ENCODE measurements at places on chromosomes 1 and 21.

DNA sequence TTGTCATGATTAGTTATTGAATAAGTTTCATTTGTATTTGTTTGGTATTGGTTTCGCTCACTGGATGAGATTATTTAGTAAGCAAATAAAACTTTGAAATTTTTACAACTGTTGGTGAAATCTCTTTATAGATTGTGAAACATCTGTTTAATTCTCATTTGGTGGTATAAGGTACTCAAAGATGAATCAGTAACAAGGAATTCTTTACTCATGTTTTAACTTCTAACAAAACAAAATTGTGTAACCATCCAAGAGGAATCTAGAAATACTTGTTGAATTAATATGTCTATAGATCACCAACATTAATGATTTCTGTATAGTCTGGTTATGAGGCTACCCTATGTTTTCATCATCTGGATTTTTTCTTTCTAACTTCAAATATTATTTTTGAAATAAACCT lies 62.8 kb upstream of the USP25 start:
- no peak for DNase-seq

DNA sequence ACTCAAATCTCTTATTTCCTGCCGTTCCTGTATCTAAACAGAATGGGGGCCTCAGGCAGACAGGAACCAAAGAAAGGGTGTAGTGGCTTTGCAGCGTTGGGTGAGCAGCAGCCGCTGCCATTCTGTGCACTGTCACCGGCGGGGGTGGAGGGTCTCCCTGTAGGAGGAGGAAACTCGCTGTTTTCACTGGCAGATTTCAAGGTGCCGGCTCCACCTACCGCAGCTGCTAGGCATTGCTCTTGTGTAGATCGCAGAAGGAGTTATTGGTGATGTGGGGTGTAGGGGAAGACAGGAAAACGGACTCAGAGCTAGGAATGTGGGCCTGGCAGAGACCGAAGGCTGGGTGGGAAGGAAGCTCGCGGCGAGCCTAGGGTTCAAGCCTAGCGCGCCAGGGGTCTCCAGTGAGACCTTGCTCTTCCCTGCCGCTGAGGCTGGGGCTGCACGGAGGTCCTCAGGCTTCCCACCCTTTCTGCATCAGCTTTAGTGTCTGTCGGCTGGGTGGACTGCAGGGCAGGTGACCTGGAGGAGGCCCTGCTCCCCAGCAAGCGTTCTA lies 20.8 kb downstream of the ATP5PO start:
- peak; percentile 82 for DNase-seq

- no peak for DNase-seq
Measured at GRCh38 chr1:36126005-36126716, 1.1 kb upstream of the COL8A2 start.

GRCh38 chr1:39635205-39635870 lies 4.1 kb downstream of the HEYL start:
- no peak for DNase-seq

GRCh38 chr1:103160281-103160680 lies 52.0 kb upstream of the COL11A1 start:
- no peak for DNase-seq

DNA sequence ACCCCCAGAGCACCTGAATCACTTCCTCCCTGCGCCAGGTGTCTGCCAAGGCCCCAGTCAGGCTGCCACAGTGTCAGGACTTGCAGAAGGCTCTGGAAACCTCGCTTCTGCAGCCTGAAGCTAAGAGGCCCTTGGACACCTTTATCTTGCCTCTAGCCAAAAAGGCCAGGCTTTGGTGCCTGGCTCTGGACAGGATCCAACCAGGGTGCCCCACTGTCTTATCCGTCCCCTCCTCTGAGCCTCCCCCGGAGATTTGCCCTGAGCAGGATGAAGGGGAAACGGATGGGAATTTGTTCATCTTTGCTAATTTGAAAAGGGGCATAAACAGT lies 12.8 kb upstream of the CLSTN1 start:
- peak; percentile 27 for DNase-seq

- DNase-seq, result no peak
Measured at GRCh38 chr21:18812308-18812707, 408.7 kb upstream of the TMPRSS15 start.

- no peak for DNase-seq
Measured at GRCh38 chr1:37393173-37394120, 80.9 kb upstream of the ZC3H12A start.

GRCh38 chr1:116433275-116434257 lies 60.5 kb downstream of the ATP1A1 start:
- no peak for DNase-seq

- peak; percentile 72 for DNase-seq
Measured at GRCh38 chr1:205343431-205344065, 13.2 kb downstream of the KLHDC8A start.

GRCh38 chr1:77473690-77474089 lies 191.9 kb downstream of the AK5 start:
- DNase-seq, result no peak

DNA sequence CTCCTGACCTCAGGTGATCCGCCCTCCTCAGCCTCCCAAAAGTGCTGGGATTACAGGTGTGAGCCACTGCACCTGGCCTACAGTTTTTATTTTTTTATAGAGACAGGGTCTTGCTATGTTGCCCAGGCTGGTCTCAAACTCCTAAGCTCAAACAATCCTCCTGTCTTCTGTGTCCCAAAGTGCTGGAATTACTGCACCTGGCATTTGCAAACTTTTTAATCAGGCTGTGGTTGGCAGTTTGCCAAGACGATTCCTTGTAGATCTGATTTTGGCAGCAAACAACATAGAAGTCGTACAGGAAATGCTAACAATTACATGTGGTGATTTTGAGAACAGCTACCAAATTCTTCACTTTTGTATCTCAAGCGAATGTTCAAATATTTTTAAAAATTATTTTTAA lies 10.1 kb downstream of the RBP7 start:
- DNase-seq, result no peak

GRCh38 chr1:152756872-152757271 lies 953 bp upstream of the KPRP start:
- DNase-seq, result no peak

DNA sequence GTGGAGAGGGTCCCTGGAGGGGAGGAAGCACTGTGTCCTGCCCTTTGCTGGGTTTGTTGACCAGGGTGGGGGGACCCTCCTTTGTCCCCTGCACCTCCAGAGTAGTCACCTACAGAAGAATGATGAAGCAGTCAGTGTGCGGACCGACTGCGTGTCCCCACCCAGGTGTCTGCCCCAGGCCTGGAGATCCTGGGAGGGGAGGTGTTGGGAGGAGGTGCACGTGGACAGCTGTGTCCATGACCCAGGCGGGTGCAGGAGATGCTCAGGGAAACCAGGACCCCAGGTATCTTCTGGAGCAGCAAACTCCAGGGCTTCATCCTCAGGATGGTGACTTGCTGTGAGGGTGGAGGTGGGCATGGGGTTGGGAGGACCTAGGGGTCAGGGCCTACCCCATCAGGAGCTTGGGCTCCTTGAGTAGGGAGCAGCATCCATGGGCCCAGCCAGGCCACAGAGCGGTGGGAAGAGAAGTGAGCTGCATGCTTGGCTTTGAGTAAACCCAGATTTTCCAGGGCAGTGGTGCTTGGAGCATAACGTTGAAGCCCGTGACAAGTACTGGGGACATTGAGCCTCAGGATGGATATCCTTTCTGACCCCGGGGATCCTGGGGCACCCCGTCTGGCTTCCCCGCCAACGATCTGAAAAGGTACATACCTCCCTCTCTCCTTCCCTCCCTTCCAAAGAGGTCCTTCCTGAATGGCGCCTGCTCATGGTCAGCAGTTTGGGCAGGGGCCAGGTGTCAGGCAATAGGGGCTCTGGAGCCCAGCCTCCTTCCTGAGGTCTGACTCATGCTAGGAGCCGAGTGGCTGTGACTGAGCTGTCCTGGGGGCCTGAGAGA lies 13.7 kb downstream of the ACTRT2 start:
- DNase-seq, result peak; percentile 57

DNA sequence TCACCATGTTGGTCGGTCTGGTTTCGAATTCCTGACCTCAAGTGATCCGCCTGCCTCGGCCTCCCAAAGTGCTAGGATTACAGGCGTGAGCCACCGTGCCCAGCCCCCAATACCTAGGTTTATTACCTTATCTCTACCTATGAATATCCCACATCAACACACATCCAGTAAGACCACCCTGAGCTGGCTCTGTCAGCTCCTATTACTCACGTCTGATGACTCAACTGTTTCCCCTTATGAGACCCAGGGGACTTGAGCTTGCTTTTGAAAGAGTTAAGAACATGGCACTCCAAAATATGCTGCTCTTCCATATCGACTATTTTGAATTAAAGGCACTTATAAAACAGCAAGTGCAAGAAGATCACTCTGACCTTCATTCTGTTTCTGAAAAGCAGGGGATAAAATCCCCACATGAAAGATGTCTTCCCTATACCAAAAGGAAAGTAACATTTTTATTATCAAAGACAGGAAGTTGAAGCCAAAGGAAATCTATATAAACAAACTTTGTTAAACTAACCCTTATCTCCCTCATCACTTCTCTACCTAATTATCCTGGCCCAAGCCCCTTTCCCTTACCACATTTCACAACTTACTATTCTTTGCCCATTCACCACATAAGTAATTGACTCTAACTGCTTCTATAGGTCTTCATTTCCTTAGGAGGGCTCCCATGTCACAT lies 41.3 kb upstream of the OSBPL9 start:
- no peak for DNase-seq

GRCh38 chr1:214635086-214635485 lies 32.1 kb downstream of the CENPF start:
- DNase-seq, result no peak

GRCh38 chr21:17461582-17461981 lies 51.3 kb upstream of the CXADR start:
- DNase-seq, result no peak

DNA sequence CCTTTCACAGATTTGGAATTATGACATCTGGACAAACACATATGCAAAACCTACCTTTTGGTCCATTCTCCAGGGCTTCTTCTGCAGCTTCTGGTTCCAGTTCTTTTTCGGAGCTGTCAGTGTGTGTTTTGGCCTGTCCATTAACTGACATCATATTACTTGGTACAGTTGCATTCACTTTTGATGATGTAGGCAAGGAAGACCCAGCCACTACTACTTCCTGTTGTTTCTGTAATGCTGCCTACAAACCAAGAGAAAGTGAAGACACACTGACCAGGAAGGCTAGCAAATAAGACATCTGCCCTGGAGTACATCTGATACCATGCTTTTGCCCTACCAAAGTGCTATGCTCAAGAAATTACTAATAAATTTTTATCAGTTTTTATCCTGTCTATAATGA lies 31.9 kb downstream of the ACBD3 start:
- no peak for DNase-seq

GRCh38 chr1:182662121-182662890 lies 22.1 kb downstream of the RGS8 start:
- DNase-seq, result no peak

DNA sequence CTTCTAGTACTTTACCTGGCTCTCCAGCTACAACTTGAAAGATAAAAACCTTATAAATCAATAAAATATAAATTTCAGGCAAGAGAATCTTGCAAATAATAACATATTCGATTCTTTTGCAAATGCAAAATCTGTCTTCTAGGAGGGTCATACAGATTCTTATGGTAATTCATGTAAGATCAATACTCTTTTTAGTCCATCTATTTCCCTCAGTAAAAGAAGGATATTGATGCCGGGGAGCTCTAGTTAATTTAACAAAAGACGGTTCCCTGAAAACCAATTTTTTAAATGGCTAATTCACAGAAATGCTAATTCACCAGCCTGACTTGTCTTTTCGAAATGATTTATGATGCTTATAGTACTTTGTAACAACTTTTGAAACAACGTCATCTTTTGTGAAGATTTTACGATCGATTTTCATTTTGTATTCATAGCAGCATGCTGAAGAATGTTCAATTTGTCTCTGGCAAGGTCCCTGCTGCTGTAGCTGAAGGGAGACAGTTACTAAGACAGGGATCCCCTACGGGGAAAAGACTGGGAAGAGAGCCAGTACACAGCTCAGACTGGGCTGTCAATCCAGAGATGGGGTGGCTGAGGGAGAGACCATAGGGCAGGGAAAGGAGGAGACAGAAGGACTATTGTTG lies 90.6 kb upstream of the SPAG17 start:
- no peak for DNase-seq

- no peak for DNase-seq
Measured at GRCh38 chr1:23701996-23702395, 10.4 kb downstream of the RPL11 start.

GRCh38 chr1:941588-942383 lies 17.3 kb downstream of the NOC2L start:
- peak; percentile 77 for DNase-seq

DNA sequence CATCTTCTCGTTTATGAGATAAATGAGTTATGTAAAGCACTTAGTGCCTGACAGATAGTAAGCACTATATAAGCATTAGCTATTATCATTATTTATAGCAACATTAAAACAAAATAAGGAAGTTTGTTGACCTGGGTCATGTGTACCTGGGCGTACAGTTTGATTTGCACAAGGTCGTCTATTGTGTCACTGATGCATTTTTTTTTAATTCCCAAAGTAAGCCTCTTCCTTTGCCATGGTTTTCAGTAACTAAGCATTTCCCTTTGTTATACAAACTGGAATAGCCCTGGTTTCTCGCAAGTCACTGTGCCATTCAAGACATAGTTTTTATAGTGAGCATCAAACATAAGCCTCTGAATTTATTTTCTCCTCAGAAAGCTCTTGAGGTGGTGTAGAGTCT lies 72.2 kb downstream of the CACHD1 start:
- no peak for DNase-seq

- DNase-seq, result no peak
Measured at GRCh38 chr1:19866758-19867157, 15.4 kb upstream of the OTUD3 start.

DNA sequence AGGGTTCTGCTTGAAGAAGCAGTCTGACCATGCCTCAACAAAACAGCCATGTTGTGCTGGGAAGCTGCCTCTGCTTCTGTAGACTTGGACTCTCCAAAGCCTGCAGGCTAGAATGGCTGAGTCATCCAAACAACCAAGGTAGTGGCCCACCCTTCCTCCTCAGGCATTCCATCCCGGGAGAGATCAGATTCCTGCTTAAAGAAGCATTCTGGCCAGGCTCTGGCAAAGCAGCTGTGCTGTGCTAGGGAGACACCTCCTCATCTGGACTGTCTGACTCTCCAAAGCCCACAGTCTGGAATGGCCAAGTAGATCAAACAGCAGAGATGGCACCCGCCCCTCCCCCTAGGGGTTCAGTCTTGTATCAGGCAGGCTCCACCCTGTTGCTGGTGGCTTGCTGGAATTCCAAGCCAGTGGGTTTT lies 38.3 kb upstream of the F3 start:
- no peak for DNase-seq

DNA sequence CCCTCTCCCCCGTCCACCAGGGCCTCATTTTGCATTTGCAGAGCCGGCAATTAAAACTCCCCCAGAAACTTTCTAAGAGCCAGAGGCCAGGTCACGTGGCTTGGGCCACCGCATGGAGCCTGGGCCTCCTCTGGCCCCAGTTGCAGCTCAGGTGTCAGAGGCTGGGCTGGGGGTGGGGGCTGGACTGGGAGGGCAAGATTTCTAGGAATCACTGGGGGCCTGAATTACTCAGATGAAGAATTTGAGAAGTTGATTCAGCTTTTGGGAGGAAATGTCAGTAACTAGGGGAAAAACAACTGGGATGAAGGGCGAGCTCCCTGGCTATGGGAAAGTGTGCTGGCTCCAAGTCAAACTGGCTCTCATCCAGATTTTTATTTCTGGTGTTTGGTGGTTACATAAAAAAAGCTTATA lies 151.0 kb downstream of the CDC7 start:
- no peak for DNase-seq

- DNase-seq, result peak; percentile 52
Measured at GRCh38 chr21:46151989-46152926, 3.1 kb downstream of the FTCD start.

All from upper lobe of right lung (tissue), 1 donor.